KBM-7 (cell line): ENCODE measurements at places on chromosomes 13 and 19.

DNA sequence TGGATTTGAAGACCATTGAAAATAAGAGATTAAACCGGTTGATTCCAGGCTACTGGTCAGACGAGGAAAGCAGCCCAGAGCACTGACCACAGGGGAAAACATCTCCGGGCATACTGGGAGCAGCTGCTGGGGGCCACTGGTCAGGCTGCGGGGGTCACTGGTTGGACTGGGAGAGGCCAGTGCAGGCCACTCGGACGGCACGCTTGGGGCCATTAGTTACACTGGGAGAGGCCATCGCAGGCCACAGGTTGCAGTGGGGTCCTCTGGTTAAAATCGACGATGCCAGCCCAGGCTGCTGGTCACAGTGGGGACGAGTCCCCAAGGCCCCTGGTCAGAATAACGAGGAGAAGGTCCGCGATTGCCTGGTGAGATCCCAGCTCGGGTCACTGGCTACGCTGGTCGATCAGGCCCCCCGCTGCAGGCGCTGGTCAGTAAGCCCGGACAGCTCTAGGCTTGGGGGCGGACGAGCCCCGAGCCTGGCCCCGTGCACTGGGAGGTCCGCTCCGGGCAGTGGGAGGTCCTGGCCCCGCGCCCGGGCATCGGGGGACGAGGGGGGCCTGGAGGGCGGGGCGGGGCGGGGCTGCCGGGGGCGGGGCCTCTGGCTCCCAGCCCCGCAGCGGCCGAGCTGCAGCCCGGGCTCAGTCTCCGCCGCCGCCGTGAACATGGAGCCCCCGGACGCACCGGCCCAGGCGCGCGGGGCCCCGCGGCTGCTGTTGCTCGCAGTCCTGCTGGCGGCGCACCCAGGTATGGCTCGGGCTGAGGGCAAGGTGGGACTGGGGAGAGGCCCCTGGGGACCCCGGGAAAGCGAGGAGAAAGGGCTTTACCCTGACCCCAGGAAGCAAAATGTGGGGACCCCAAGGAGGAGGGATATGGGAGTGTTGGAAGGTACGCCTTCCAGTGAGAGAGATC, at the start of gene BCAM:
Gene BCAM (plus strand): TSS at position 641 of the 909 bp plus-strand sequence. CDS start 22 bp downstream, at position 663.
- peak; percentile 23 for DNase-seq

DNA sequence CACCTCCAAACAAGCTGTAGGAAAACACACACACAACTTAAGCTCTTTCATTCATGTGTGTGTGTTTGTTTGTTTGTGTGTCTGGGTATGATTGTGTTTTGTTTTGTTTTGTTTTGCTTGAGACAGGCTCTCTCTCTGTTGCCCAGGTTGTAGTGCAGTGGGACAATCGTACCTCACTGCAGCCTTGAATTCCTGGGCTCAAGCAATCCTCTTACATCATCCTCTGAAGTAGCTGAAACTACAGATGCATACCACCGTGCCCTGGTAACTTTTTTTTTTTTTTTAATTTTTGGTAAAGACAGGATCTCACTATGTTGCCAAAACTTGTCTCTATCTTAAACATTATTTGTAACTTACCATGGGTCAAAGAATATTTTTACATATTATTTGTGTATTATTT, 431.7 kb downstream of the SLITRK1 start:
- no peak for DNase-seq

GRCh38 chr13:94351292-94351990, 128.0 kb downstream of the DCT start:
- DNase-seq: peak; percentile 57

DNA sequence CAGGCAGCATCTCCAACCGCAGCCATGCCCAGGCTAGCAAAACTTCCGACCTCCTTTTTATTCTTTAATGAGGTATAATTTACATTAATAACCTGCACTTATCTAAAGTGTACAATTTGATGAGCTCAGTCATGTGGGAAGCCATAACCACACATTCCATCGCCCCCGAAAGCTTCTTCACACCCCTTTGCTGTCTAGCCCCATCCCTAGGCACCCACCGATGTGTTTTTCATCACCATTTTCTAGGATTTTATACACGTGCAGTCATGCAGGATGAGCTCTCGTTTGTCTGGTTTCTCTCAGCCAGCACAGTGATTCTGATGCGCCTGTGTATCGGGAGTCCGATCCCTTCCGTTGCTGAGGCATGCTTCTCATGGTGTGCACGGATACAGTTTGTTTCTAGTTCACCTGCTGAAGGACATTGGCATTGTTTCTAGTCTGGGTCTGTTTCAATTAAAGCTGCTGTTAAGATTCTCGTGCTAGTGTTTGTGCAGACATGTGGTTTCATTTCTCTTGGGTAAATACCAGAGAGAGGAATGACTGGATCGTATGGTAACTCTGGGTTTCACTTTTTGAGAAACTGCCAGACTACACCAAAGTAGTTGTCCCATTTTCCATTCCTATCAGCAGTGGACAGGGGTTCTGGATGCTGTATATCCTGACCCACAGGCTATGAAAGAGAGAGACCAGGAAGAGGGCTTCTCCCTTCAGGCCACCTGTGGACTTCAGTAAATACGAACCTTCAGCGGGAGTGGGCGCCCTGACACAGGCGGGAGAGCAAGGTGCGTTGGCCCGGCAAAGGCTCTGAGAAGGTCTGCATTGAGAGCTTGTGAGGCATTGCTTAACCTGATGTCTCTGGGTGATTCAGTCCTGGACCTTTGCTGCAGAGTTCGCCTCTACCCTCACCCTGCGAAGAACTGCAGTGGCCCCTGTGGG, 4.9 kb downstream of the AP1M1 start:
- no peak for DNase-seq

- DNase-seq: no peak
Measured at GRCh38 chr13:51096131-51096530, 14.9 kb downstream of the C13orf42 start.
